Activated CD4-positive, alpha-beta T cell treated with anti-CD3 and anti-CD28 coated beads, Interleukin-2, amount 10 ng/mL, durations not matched to agents 7 days and 5 days (primary cell): ENCODE measurements at places on chromosomes 4 and X.

- peaks cover 44% of the 10 kb centered on the region for H3K36me3 ChIP-seq
- peaks cover 54% of the 10 kb centered on the region for H3K4me1 ChIP-seq
- H3K27ac ChIP-seq = peak overlapping the region; percentile 91
- no peak for DNase-seq
- H3K27me3 ChIP-seq = peaks cover 17% of the 10 kb centered on the region
- H3K4me3 ChIP-seq = peak overlapping the region; percentile 83
Observed at GRCh38 chr4:780716-781492, 45.0 kb downstream of the CPLX1 start.

GRCh38 chr4:112270640-112271421, 14.9 kb downstream of the TIFA start:
- DNase-seq = no peak
- H3K36me3 ChIP-seq = peaks cover 26% of the 10 kb centered on the region
- H3K4me1 ChIP-seq = peaks cover 9% of the 10 kb centered on the region
- H3K4me3 ChIP-seq = no peak overlapping the region

DNA sequence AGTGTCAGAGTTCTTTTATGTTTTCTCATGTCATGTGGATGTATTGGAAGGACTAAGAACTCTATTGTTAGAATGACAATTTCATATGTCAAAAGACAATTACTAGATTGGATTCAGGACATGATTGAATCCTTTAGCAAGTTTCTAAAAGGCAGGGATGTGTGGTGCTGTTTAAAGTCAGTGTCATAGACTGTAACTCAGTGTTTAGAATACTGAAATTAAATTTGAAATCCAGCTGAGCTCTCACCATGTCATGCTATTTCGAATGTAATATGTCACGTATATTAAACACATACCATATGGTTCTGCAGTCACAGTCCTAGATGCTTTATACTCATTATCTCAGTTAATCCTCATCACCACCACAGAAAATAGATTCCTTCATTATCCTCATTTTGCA, 7.8 kb downstream of the GUCY1B1 start:
- H3K27ac ChIP-seq = no peak overlapping the region
- peaks cover 18% of the 10 kb centered on the region for H3K27me3 ChIP-seq
- no peaks in the 10 kb centered on the region for H3K36me3 ChIP-seq
- H3K4me3 ChIP-seq = no peak overlapping the region
- no peaks in the 10 kb centered on the region for H3K4me1 ChIP-seq
- no peak for DNase-seq

DNA sequence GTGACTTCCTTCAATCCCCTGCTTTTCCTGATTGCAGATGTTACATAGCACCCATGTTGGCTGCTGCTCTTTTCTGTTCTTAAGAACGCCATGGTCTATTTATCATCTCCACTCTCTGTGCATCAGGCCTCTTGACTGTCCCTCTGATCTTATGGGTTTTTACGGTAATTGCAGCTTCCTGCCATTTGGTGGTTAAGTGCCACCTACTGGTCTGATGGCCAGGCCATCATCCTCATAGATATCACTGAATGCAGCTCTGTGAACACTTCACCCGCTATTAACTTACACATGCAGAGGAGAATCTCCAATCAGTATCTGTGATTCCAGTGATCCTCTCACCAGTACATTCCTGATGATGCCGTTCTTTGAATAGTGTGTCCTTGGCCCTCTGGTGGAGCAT, 382.4 kb downstream of the TRAM1L1 start:
- DNase-seq = no peak
- no peaks in the 10 kb centered on the region for H3K36me3 ChIP-seq
- H3K4me1 ChIP-seq = no peaks in the 10 kb centered on the region
- no peak overlapping the region for H3K4me3 ChIP-seq

- H3K4me3 ChIP-seq = no peak overlapping the region
- no peaks in the 10 kb centered on the region for H3K27me3 ChIP-seq
Observed at GRCh38 chr4:128462103-128462783, 174.6 kb upstream of the PGRMC2 start.

DNA sequence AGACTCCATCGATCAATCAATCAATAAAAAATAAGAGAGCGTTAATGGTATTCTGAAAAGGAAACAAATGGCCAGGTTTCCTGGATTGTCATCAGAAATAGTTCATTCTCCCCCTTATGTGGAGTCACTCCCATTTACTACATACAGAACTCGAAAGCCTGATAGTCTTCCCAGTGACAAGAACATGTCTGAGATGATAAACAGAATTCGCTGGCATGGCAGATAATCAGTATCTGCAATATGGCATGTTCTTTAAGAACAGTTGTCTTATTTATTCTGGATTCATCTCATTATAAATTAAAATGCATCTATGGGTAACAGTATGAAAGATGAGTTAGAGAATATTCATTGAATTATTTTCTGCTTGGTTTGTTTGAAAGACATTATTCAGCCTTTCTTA, 61.4 kb downstream of the LRP2BP start:
- DNase-seq = no peak
- H3K27me3 ChIP-seq = no peaks in the 10 kb centered on the region
- H3K4me1 ChIP-seq = no peaks in the 10 kb centered on the region
- H3K36me3 ChIP-seq = peaks cover 8% of the 10 kb centered on the region
- no peak overlapping the region for H3K4me3 ChIP-seq

DNA sequence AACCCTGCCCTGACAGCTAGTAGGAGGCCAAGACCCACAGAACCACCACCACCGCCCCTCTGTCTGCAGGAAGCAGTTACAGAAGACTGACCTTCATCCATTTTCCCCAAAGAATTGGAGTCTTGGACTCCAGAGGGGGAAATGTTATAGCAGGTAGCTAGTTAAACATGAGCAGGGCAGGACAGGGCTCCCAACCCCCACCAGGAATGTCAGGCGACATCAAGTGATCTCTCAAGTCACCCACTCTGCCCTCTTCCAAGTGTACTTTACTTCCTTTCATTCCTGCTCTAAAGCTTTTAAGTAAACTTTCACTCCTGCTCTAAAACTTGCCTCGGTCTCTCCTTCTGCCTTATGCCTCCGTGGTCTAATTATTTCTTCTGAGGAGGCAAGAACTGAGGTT, 17.1 kb upstream of the AADAT start:
- H3K36me3 ChIP-seq = no peaks in the 10 kb centered on the region
- no peak for DNase-seq
- no peak overlapping the region for H3K4me3 ChIP-seq
